ENCODE measurements at places on chromosomes 13 and 19.
A peak's percentile ranks its signal among the peaks of the same experiment; 100 is the strongest.

DNA sequence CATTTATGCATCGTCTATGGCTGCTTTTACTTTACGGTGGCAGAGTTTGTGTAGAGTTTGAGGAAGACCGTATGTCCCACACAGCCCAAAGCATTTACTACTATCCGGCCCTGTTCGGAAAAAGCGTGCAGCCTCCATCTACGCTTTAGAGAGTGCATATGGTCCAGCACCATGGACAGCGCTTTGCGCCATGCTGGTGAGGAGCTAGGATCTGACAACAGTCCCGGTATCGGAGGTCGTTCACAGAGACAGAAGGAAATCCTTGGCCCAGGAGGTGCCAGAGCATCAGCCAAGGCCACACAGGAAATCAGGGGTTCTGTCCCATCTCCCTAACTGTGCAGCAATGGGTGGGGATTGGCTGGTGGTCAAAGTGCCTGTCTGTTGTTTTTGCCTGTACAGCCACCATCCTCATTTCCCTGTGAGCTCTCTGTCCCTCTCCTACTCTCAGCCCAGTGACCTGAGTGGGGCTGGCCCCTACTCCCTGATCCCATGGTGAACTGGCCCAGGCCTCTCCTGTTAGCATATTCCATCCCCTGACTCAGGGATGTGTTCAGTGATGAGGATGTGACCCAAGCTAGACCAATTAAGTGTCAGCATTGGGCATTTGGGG, 16.2 kb upstream of the PRODH2 start:
- peak; percentile 24 for DNase-seq

GRCh38 chr13:42305503-42305902, 33.6 kb downstream of the AKAP11 start:
- no peak for DNase-seq

DNA sequence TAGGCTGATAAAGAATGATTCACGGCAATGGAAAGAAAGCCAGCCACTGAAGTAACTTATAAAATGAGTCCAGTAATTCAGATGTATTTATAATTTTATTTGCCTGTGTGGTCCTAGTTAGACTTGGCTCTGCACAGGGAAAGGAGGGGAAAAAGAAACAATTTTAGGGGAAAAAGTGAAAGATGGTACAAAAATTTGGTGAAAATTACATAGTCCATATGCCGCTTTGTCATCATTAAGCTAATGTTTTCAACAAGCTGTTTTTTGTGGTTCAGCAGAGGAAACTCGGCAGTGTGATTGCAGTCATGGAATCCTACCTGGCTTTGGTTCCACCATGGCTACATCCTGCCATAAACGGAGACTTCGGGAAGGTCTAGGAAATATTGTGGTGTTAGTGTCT, 301.9 kb downstream of the ATP8A2 start:
- no peak for DNase-seq

- DNase-seq: no peak
Measured at GRCh38 chr19:53847555-53847954, 20.1 kb upstream of the MYADM start.

GRCh38 chr13:110274687-110275086, 32.3 kb downstream of the COL4A1 start:
- DNase-seq: no peak

GRCh38 chr19:33399081-33399744, 25.7 kb downstream of the CEBPG start:
- no peak for DNase-seq

GRCh38 chr19:840519-841206, at the start of gene PRTN3:
TSS of gene PRTN3 (plus strand) at chr19:840999. CDS start at chr19:841009, 10 bp downstream.
- no peak for DNase-seq

GRCh38 chr13:103941506-103942140, 875.4 kb upstream of the SLC10A2 start:
- no peak for DNase-seq

DNA sequence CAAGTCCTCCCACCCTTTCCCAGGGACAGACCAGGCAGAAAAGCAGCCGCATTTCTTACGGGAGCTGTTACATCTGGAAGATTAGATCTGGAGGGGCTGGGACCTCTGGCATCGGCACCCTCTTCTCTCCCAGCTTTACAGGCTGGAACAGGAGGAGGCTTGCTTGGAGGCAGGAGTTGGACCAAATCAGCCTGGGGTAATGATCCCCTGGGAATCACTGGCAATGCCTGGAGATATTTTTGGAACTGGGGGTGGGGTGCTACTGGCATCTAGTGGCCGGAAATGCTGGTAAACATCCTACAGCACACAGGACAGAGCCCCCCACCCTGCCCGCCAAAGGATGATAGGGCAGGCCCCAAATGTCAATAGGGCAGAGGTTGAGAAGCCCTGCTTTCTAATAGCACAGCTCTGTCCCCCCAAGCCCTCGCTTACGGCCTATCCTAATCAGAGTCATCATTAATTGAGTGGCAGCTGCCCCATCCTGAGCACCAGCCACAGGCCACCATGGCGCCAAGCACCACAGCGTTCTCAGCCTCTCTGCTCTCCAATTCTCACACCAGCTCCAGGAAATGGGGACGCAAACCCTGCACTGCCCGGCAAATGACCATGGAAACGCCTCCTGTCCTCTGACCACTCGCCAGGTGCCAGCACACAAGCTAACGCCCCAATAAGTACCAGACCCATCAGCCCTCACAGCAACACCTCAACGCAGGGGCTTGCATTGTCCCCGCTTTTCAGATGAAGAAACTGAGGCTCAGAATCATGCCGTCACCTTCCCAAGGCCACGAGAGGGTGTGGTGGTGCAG, 20.6 kb downstream of the LRRC4B start:
- no peak for DNase-seq

- no peak for DNase-seq
Measured at GRCh38 chr19:6587093-6587820, 3.7 kb downstream of the CD70 start.

DNA sequence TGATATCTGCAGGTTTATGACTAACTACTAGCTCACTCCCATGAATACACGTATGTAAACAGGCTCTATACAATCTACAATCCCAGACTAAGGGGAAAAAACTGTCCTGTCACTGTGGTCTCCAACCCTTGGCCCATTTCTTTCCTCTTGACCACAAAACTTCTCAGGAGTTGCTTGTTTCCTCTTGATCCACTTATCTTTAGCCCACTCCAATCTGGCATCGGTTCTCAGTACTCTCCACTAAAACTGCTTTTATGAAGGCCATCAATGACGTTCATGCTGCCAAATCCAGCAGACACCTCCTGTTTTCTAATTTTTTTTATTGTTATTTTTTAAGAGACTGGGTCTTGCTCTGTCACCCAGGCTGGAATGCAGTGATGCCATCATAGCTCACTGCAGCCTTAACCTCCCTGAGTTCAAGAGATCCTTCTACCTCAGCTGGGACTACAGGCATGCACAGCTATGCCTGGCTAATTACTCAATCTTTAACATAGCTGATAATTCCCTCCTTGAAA, 31.9 kb upstream of the USPL1 start:
- DNase-seq: no peak

DNA sequence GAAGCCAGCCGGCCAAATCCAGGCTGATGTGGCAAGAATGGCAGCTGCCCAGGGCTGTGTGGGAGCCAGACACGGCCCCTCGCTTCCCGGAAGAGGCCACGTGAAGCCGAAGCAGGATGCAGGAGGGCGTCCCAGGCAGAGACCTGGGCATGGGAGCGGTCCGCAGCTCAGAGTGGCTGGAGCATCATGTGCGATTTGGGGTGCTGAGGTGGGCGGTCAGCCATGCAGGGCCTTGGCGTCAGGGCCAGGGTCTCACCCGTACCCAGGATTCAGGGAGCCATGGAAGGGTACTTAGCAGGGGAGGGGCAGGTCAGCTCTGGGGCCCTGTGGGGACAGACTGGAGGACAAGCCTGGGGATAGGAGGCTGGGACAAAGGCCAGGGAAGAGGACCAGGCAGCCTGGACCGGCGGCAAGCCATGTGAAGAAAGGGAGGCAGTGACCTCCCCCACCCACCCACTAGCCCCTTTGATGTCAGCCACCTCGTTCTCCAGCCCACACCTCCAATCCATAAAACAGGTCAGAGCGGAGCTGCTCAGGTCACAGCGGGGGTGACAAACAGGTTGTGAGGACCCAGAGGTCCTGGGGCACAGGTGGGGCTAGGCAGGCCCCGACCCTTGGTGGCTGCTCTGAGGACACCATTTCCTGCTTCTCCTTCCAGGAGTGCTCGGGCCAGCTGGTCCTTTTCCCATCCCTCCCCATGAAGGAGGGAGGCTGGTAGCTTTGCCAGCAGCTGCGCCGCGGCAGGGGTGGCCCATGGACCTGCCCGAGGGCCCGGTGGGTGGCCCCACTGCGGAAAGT, 2.3 kb downstream of the KASH5 start:
- DNase-seq: no peak

- DNase-seq: no peak
Measured at GRCh38 chr13:90320664-90321063, 1026.8 kb upstream of the MIR17HG start.

DNA sequence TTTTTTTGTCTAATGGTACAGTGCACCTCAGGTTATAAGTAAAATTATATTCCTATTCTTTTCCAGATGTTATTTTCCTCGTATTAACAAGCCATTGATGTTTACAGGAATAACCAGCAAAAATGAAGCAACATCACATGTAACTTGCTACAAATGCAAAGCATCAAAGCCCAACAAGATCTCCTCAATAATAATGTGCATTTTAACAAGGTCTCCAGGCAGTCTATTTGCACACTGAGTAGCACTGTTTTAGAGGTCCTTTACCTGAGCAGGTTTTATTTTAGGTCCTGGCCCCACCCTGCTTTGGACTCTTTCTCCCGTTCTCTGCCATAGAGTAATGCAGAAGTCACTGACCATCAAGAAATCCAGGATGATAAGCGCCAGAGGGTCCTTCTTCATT, 298.4 kb downstream of the FGF14 start:
- DNase-seq: no peak

DNA sequence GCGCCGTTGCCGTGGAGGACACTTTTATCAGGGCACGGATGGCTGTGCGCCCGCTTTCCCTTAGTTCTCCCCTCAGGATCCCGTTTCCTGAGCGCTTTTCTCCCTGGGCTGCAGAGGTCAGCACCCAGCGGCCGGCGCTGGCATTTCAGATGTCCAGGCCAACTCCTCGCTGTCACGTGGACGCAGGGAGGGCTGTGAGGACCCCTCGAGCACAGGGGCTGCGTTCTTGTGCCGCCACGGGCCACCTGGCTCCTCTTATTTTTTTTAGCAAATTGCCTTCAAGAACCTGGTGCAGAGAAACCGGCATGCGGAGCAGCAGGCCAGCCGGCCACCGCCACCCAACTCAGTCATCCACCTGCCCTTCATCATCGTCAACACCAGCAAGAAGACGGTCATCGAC, 22.3 kb downstream of the ATP4B start:
- no peak for DNase-seq

DNA sequence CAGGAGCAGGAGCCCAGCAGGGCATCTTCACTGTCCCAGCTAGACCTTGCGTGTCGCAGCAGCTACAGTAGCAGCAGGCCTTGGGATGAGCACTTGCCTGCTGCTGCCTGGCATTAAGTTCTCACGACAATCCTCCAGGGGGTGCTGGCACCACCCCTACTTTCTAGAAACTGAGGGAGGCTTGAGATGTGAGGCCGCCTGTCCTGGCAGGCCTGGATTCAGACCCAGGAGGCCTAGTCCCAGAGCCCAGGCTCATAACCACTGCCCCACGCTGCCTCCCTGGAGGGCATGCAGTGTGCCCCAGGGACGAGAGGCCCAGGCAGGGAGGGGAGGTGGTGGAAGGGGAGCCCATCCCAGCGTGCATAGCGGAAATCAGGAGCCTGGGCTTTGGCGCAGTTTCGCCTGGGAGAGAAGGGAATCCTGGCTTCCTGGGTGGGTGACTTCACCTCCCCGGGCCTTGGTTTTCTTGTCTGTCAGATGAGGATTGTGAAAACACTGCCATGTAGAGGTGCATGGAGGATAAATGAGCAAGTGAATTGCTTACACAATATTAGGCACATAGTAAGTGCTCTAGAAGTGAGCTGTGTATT, 26.1 kb downstream of the PPP5C start:
- DNase-seq: no peak

- no peak for DNase-seq
Measured at GRCh38 chr19:7655581-7655980, 13.3 kb upstream of the RETN start.

DNA sequence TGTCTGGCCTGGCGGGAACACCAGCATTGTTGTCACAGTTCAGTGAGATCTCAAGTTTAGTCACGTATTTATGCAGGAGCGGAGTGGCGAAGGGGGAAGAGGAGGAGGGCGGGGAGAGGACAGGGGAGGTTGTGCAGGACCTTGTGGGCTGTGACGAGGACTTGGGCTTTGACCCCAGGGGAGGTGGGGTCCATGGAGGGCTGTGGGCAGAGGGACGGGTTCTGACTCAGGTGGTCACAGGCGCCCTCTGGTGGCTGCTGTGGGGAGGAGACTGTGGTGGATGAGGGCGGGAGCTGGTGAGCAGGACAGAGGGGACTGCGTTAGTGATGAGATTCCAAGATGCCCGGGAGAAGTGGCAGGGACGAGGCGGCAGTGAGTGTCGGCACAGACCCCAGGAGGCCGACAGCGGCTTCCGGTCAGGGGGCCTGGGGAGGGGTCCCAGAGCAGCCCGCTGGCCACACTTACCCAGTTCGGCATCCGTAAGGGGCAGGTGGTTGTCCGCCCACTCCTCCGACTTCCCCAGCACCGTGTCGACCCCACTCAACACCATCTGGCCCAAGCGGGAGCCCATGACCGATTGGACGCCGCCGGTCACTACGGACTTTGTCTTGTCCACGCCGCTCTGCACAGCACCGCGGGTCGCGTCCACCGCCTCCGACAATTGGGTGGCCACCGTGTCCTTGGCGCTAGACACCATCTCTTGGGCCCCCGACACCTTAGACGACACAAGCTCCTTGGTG, 15.7 kb downstream of the PLIN3 start:
- peak; percentile 76 for DNase-seq

GRCh38 chr13:102589301-102589822, 7.4 kb upstream of the TPP2 start:
- DNase-seq: no peak

DNA sequence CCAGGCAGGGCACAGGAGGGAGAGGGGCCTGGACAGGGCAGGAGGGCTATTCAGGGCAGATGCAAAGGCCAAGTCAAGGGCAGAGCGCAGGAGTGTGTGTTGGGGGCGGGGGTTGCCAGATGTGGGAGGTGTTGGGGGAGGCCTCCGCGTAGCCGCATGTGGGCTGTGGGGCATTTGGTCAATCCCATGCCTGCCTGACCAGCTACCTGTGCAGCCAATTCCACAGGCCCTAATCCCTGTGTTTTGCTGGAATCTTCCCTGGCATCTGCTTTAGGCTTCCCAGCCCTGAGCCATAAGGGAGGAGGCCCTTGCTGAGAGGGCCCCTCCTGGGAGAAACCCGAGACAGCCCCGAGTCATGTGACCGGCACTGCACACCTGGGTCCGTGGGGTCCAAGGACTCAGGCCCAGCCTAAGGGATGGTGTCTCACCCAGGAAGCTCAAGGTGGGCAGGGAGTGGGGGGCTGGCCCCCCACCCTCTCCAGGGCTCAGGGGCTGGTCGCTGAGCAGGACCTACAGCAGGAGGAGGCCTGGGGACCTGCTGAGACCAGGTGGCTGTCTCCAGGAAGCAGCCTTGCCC, 20.3 kb downstream of the RFX1 start:
- no peak for DNase-seq

DNA sequence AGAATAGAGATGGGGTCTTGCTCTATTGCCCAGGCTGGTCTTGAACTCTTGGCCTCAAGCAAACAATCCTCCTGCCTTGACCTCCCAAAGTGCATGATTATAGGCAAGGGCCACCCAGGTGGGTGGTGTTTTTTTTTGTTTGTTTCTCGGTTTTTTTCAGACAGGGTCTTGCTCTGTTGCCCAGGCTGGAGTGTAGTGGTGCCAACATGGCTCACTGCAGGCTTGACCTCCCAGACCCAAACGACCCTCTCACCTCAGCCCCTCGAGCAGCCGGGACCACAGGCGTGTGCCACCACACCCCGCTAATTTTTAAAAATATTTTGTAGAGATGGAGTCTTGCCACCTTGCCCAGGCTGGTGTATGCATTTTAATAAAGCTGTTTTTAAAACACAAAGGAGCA, 14.9 kb downstream of the GRTP1 start:
- no peak for DNase-seq
